ENCODE measurements at places on chromosomes 2 and 18.

- DNase-seq: no peak
Observed at GRCh38 chr2:21500401-21500945, 376.7 kb downstream of the TDRD15 start.

GRCh38 chr2:166180951-166181812 lies 53.4 kb upstream of the SCN1A start:
- DNase-seq: peak; percentile 51

- DNase-seq: no peak
Observed at GRCh38 chr18:33826151-33826550, 248.1 kb downstream of the ASXL3 start.

DNA sequence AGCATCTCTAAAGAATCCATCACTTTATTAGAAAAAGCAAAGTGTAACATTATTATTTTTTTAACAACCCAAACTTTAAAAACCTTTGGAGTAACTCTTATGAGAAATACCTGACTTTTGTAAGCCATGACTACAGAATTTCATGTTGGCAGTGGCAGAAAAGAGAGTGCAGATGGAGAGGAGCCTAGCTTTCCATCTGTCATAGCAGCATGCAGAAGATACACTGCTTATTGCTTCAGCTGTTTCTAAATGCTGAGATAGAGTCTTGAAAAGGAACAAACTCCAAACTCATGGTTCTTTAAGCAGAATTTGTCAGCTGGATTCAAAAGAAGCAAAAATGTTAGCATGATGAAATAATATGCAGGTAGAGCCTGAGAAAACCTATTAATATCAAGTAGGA lies 1130.3 kb downstream of the DPP10 start:
- no peak for DNase-seq

DNA sequence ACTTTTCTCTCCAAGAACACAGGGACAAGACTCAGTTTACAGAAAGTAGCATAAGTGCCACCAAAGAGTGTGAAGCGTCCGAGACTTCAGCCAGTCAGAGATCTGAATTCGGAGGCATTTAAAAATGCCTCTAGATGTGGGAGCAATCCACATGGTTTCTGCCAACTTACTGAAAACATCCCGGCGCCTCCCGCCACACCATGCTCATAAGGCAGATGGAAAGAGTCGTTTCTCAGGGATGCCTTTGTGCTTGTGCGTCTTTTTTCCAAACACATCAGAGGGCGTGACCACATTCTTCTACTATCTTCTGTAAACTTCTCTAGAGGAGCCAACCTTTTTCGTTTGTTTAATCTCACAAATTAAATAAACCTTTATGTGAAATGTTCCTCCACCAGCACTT lies 88.7 kb downstream of the NRP2 start:
- DNase-seq: no peak

DNA sequence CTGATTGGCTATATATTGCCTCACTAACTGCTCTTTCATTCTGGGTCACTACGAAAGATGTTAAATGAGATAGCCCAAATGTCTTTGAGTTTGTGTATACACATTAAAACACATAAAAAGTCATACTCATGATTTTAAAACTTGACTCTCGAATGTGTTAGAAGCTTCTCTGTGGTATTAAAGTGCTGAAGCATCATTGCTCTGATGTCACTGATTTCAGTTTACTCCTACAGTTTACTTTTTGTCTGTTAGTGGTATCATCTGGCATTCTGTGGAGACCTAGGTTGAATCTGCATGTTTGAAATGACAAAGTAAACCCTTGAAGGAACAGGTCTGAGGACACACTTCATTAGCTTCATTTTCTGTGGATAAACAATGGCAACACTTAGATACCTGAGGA lies 10.7 kb downstream of the NT5DC4 start:
- no peak for DNase-seq

- DNase-seq: peak; percentile 42
Observed at GRCh38 chr18:7872569-7872968, 305.5 kb downstream of the PTPRM start.

DNA sequence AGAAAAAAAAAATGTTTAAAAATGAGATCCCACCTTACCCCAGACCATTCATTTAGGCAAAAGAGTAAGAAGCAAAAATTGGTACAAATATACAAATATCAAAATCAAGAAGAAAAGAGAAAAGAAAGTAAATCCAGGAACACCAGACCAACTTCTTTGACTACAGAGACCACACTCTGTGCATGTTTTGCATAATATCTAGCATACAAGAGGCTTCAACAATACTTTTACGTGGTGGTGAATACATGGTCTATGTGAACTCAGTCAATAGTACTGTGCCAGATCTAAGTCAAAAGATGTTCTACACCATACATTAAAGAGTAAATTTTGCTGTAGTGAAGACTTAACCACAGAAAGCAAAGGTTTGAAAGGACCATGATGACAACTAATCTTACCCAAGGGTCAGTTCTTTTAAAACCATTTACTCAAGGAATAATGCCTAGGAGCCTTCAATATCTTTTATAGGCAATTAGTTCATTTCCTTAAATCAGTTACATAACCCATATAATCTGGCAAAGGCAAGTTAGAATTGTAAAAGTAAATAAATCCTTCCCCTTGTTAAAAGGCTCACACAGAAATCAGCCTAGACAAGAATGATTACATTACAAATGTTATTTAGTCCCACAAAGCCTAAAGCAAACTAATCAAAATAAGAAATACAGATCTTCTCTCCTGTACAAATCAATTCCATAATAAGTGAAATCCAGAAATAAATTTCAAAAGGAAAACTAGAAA lies 115.2 kb downstream of the EXOC6B start:
- DNase-seq: no peak

GRCh38 chr2:36949845-36950244 lies 16.5 kb downstream of the STRN start:
- DNase-seq: no peak

- peak; percentile 62 for DNase-seq
Observed at GRCh38 chr18:45590036-45590886, 25.0 kb upstream of the SLC14A2 start.

GRCh38 chr2:149355716-149356422 lies 25.5 kb downstream of the LYPD6 start:
- no peak for DNase-seq

DNA sequence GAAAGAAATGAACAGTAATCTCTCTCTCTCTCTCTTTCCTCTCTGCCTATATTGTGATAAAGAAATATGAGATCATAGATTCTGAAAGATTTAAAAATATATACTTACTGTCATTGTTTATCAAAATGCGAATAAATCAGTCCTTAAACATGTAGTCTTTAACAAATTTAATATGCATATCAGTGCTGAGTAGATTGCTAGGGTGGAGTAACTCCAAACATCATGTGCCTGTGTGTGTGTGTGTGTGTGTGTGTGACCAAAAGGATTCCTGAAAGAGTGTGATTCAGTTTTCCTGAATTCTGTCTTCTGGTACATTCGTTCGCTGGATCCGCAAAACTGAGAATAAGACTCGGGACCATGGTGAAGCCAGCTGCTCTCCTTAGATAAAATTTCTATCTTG lies 24.0 kb upstream of the DSEL start:
- DNase-seq: no peak

DNA sequence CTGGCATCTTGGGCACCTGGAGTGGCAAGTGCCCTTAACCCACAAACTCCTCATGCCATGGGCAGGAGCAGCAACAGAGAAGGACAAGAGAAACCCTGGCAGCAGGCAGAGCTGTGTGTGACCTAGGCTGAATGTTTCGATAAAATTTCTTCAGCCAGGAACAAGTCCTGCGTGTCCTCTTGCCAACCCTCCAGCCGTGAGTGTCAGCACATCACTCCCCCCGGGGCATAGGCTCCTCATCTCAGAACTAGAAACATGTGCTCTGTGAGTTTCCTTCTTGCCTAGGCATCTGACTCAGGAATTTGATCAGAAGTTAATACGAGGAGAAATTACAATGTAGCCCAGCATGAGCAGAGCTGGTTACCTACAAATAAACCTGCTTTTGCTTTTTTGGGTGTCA lies 2.2 kb downstream of the ABCG8 start:
- DNase-seq: no peak

DNA sequence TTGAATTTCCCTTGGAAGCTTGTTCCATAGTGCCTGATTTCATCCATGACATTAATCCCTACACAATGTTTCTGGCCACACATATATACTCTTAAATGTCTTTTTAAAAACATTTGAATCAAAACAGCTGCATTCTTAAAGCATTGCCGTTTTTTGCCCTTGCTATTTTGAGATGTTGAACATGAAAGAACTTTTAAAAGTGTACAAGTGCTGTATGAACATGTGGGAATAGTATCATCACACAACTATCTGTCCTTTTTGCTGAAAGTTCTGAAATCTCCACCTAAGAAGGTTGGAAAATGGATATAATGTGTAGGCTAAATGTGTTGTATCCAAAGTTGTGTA lies 318.7 kb upstream of the UBE2E3 start:
- no peak for DNase-seq

GRCh38 chr2:65344689-65345088 lies 87.7 kb downstream of the SPRED2 start:
- DNase-seq: no peak

DNA sequence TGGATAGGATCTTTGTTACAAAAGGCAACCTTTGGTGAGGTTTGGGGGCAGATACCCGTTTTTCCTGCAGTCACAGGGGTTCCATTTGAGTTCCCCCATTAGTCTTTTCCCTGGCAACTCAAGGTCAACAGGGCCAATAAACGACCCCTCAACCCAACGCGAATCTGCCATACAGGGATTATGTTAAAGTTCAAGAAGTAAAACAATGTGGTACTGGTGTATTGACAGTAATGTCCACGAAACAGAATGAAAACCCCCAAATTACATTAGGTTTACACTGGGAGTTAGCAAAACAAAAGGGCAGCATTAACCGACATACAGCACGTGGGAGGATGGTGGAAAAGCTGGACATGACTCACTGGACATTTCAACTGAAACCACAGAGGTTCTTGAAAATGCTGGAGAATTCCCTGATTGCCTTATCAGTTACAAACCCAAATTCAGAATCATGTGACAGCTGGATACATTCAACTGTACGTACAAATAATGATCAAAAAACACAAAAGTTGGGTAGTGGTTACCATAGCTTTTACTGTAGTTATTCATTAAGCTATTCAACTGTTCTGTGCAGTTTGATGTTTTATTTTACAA lies 4.9 kb upstream of the IMP4 start:
- DNase-seq: peak; percentile 25

DNA sequence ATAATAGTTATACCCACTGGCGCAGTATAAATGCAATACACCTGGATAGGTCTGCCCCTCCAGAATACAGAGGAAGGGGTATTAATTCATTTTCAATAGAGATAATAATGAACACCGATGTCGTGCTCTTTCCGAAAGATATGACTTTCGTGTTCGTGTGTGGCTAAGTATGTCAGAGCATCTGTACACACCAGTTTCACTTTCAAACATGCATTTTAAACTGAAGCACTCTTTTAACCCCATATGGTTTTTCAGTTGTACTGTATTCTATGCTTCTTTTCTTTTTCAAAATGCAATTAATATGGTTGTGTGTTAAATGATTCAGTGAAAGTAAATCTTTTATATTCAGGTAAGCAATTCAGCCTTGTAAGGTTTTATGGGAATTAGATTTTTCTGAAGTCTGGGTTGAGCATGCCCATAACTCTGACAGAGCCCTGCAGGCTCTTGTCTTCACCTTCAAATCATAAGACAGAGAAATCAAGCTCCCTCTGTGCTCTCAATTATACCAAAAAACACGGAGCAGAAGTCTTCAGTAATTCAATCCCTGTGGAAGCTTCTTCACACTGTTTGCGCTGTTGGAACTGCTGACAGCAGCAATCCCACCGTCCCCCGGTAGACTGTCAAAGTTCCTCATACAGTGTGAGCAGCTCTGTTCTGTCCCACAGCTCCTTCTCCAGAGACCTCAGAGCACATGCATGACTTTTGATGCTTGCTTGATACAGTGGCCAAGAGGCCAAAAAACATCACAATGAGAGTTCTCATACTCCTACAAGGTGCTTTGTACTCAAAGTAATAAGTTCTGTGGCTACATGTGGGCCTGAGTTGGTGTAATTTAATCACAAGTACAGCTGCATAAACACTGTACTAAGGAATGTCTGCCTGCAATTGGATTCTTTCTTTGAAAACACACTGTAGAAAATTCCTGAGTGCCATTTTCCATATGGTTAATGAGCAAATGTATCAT lies 186.8 kb downstream of the ZNF521 start:
- DNase-seq: peak; percentile 77

GRCh38 chr18:69435000-69435399 lies 34.3 kb downstream of the DOK6 start:
- DNase-seq: no peak

GRCh38 chr2:43288417-43289305 lies 62.3 kb upstream of the ZFP36L2 start:
- DNase-seq: no peak

- DNase-seq: no peak
Observed at GRCh38 chr2:224360801-224361251, 41.1 kb downstream of the FAM124B start.

GRCh38 chr18:76264198-76264875 lies 230.7 kb downstream of the ZNF516 start:
- DNase-seq: no peak

- DNase-seq: no peak
Observed at GRCh38 chr2:106195981-106196380, 1.9 kb upstream of the UXS1 start.

DNA sequence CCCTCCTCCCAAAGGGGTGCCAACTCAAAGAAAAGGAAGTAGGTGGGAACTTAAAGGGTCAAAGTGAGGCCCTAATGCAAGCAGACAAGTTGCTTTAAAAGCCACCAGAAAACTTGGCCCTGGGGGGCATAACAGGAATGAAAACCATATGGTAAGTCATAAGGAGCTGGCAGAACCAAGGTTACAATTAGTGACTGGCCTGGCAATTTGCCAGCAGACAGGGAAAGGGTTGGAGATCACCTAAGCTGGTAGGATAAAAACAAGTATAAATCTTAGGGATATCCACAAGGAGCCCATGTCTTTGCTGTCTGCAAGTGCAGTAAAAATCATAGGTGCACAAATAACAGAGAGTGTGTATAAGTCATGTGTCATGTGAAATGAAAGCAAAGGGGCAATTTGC lies 256.7 kb upstream of the LRRTM4 start:
- no peak for DNase-seq

DNA sequence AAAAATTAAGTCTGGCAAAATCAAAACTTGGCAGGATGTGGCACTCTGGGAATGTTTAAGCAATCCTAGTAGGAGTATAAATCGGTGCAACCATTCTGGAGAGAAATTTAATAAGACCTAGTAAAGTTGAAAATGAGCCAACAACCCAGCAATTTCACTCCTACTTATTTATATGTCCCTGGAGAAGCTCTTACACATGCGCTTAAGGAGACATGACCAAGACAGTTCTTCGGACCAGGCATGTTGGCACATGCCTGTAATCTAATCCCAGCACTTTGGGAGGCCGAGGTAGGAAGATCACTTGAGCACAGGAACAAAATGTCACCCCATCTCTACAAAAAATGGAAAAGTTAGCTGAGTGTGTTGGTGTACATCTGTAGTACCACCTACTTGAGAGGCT lies 374.6 kb upstream of the LYPD1 start:
- no peak for DNase-seq

GRCh38 chr2:165898381-165898780 lies 55.2 kb downstream of the TTC21B start:
- no peak for DNase-seq

- no peak for DNase-seq
Observed at GRCh38 chr2:215432759-215433594, 2.9 kb downstream of the FN1 start.

GRCh38 chr2:216807857-216808272 lies 52.0 kb downstream of the TNP1 start:
- DNase-seq: peak; percentile 67

- peak; percentile 87 for DNase-seq
Observed at GRCh38 chr2:53202063-53202462, 565.5 kb upstream of the CHAC2 start.

GRCh38 chr18:46715062-46715461 lies 41.8 kb downstream of the ST8SIA5 start:
- DNase-seq: no peak
